Stimulated activated CD4-positive, alpha-beta T cell treated with anti-CD3 and anti-CD28 coated beads, Interleukin-1b, Interleukin-23, amount 100 ng/mL, for 1 hour (primary cell): ENCODE measurements at places on chromosomes 3 and 15.
A peak's percentile ranks its signal among the peaks of the same experiment; 100 is the strongest.

DNA sequence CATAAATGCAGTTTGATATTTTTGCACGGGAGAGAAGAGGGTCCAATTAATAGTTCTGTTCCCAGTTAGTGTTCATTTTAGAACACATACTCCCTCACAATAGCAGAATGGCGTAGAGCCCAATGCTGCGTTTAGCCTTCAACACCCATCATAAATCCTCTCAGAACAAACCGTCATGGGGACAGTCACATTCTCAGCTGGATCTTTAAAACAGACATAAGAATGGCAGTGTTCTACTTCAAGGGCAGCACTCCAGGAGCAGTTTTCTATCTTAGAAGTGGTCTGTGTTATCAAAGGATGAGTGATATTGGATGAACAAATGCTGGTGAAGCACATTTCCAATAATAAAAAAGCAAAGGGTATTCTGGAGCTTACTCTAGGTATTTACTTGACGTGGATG lies 230.5 kb downstream of the PDZRN3 start:
- no peak for DNase-seq

DNA sequence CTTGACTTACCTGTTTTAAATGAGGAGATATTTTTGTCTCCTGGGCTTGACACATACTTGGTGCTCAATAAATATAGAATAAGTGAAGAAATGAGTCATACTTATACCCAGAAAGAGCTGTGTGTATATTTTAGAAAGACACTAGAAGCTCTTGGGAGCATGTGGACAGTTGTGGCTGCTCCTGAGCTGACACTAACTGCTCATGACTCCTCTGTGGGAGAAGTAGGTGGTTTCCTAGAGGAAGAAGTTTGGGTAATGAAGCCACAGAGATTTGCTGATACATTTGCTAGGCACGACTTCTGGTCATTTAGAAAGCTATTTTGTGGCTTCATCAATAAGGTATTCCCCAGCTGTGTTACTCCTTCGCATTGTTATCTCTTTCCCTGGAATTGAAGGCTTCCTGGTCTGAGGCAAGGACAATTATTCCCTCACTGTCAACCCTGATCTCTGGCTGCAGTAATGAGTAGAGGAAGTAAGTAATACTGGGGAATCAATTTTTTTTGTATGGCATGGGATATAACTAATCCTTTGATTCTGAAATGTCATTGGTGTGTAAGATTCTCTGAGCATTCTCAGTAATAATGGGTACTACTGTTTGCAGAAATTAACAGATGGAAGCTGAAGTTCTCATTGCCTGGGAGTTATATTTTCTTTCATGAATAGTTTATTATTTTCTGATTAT lies 79.6 kb upstream of the DCBLD2 start:
- DNase-seq = no peak

DNA sequence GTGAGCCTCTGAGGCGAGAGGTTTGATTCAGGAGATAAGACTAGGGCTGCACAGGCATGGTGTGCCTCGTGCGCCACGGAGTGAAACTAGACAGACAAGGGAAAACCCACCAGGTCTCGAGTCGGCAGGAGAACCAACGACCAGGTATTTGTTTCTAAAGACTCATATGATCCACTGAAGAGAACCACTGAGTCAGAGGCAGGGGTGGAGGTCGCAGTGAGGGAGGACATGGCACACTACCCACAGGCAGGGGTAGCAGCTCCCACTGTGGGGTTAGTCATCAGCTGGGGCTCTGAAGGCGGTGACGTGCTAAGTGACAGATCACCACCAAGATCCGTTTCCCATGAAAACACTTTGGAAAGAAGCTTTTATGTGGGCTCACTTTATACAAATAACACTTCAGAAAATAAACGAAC lies 45.7 kb downstream of the CHSY1 start:
- DNase-seq = peak; percentile 61

DNA sequence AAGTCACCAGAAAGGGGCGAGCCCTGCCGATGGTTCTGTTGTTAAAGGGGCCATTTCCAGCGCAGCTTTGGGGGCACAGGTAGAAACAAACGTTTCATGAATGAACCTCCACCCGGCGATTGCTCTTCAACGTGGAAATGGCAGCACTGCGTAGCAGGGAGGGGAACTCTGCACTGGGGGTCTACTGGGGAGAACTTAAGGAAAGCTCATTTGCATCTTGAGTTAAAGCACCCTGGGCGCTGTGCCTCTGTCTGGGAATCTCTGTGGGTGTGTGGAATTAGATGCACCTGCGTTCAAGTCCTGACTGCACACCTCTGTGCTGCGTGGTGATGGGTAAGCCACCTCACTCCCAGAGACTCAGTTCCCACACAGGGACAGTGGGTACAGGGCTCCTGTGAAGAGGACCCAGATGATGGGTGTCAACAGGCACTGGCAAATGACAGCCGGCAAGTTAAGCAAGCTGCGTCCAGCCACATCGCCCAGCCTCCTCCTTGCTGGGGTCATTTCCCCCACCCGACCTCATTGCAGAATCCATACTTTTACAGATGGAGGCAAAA lies 68.8 kb downstream of the ASB7 start:
- no peak for DNase-seq

GRCh38 chr3:150216041-150216811 lies 191.9 kb upstream of the TSC22D2 start:
- no peak for DNase-seq

- no peak for DNase-seq
Observed at GRCh38 chr3:40793730-40794129, 269.0 kb downstream of the ZNF621 start.

GRCh38 chr3:65669163-65669875 lies 369.4 kb downstream of the MAGI1 start:
- no peak for DNase-seq

GRCh38 chr15:32718821-32719716 lies 1.3 kb downstream of the GREM1 start:
- no peak for DNase-seq

DNA sequence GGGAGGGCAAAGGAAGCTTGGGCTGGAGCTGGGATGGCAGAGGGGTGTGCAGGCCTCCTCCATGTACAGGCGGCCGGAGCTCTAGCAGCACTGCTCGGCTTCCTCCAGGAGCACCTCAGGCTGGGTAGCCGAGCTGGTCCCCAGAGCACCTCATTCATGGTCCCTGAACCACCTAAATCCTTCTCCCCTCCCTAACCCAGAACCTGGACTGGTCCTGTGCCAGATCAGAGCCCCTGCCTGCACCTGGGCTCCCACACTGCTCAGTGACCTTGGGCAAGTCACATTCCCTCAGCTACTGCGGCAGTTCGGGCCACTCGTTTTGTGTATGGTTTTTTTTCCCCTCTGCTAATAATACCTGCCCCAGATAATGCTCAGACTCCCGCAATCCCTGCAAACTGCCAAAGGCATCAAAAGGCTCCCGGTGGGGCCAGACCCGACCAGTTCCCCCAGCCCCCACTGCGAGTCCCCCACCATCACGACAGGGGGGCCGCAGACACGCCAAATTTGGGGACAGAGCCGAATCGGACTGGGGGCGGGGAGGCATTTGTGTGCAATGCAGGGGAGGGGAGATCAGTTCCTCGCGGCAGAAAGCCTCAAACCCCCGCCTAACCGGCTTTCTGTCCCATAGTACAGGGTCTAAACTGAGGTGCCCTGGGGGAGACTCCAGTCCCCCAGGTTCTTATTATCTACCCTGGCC lies 1.3 kb downstream of the SEMA7A start:
- DNase-seq = no peak

- DNase-seq = no peak
Observed at GRCh38 chr15:61243983-61244593, 15.0 kb upstream of the RORA start.

GRCh38 chr15:83129791-83130190 lies 22.3 kb downstream of the TM6SF1 start:
- DNase-seq = no peak

DNA sequence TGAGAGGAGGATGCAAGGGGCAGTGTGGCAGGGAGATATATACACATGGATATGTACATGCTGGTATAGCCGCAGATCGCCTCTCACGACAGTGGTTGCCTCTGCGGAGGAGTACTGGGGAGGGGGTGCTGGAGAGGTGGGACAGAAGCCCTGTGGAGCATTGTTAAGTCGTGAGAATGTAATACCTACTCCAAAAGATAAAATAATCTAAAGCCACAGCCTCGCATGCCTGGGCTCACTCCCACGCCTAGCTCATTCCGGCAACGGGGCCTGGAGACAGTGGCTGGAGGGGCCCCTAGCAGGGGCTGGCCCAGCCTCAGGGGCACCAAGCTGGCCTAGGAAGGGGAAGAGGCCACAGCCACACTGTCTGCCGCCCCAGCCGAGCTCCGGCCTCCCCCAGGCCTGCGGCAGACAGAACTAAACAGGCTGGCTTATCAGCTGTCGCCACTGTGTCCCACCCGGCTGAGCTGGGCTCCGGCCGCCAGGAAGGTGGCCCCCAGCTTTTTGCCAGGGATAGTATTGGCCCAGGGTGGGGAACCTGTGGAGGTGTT lies 65.1 kb upstream of the LCTL start:
- no peak for DNase-seq

- DNase-seq = no peak
Observed at GRCh38 chr3:53478166-53478830, 16.1 kb upstream of the CACNA1D start.

GRCh38 chr15:41774882-41775417 lies 666 bp downstream of the MAPKBP1 start:
- no peak for DNase-seq

GRCh38 chr3:15347063-15347736 lies 14.8 kb upstream of the SH3BP5 start:
- no peak for DNase-seq

- DNase-seq = no peak
Observed at GRCh38 chr3:187255314-187255713, 36.2 kb downstream of the MASP1 start.

GRCh38 chr15:57527382-57528091 lies 64.2 kb upstream of the MYZAP start:
- DNase-seq = no peak

DNA sequence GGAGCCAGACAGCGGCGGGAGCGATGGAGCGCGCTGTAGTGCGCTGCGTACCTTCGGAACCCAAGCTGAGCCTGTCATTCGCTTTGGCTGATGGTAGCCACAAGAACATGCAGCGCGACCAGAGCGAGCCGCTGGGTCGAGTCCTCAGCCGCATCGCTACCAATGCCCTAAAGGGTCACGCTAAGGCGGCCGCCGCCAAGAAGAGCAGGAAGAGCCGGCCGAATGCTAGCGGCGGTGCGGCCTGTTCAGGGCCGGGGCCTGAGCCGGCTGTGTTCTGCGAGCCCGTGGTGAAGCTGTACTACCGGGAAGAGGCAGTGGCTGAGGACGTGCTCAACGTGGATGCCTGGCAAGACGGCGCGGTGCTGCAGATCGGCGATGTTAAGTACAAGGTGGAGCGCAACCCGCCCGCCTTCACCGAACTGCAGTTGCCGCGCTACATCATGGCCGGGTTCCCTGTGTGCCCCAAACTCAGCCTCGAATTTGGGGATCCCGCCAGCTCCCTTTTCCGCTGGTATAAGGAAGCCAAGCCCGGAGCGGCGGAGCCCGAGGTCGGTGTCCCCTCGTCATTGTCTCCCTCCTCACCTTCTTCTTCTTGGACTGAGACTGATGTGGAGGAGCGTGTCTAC lies 498 bp downstream of the PDE12 start:
- no peak for DNase-seq

DNA sequence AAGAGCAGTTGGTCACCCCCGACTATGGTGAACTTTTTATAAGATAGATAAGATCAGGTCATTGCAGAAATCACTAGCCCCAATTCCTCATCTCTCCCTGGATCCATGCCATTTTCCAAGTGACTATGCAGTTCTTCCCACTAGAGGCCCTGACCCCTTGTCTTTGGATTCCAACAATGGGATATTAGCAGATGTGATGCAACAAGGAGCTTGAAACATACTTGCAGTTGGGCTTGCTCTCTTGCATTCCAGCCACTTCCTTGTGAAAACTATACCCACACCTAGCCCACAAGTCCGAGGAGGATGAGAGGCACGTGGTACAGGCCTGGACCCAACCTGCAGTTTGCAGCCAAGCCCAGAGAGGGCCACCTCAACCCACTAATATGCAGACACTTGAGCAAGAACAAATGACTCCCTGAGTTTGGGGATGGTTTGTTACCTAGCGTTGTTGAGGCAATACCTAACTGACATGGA lies 60.6 kb downstream of the SUCLG2 start:
- no peak for DNase-seq

GRCh38 chr3:32593903-32594525 lies 23.4 kb upstream of the DYNC1LI1 start:
- DNase-seq = no peak

DNA sequence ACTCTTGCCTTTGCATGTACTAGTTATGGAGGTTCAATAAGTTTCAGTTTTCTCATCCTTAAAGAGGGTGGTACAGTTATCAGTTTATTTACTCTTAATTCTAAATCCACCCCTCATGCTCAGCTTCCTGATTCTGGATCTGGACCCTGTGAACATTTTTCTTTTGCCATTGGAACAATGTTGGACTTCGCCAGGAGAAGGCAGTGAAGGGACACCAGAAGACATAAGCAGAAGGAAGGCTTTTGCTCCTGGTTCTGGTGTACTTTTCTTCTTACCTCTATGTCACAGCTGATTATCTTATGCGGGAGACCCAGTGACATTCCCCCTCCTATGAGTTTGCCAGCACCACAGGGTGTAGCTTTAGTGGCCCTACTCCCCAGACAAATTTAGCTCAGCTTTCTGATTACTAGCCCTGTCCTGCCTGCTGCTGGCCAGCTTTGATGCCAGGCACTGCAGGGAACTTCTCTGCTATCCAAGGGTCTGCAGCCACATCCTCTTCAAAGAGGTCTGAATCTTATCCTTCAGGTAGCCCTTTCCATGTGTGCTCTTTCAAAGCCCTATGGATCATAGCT lies 466.3 kb upstream of the EPHA3 start:
- no peak for DNase-seq

DNA sequence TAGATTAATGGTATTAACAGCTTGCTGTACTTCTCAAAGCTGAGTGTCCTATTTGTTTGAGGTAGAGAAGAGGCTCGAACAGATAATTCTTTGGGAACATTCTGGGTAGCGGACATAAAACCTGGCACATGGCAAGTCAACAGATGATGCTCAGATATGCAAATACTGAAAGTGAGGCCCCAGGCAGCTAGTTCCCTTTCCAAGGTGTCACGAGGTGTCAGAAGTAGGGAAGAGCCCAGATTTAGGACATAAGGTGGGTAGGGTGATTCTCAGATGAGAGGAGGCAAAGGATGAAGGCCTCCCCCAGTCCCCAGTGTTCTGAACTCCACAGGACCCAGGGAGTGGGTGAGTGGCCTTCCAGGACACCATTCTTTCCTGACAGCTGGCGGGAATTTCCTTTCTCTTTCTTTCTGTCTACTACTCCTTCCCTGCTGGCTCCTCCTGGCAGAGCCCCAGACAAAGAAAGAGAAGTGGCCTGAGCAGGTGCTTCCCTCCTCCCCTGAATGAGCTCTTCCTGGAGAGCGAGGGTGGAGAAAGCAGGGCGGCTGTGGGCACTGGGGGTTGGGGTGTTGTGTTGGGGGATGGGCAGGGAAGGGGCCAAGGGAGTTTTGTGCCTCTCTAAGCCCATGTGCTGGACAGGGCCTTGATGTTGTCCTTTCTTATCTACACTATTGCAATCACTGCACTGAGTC lies 87.5 kb downstream of the CORO2B start:
- DNase-seq = no peak

GRCh38 chr15:73650416-73651126 lies 17.4 kb upstream of the NPTN start:
- no peak for DNase-seq
